ENCODE measurements at places on chromosomes 6 and 20.
A peak's percentile ranks its signal among the peaks of the same experiment; 100 is the strongest.

- DNase-seq = no peak
Measured at GRCh38 chr6:109002051-109002697, 92.5 kb downstream of the SESN1 start.

DNA sequence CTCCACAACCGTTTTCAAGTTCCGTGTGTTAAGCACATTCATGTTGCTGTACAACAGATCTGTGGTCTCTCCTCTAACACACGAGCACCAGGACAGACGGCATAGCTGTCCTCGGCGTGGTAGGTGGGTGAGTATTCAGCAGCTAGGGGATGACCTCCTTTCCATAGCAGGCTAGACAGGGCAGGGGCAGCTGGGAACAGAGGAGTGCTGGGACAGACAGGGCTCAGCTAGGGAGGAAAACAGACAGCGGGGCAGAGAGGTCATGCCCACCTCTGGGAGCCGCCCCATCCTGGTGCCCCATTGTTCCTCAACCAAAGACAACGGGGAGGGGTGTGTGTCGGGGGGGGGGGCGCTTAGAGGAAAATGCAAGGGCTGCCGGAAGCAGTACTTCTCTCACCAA, 271.5 kb upstream of the FOXQ1 start:
- DNase-seq = no peak

GRCh38 chr20:46349035-46349741, 40.9 kb upstream of the CDH22 start:
- DNase-seq = peak; percentile 73

- DNase-seq = peak; percentile 80
Measured at GRCh38 chr6:40845553-40845952, 193.5 kb downstream of the UNC5CL start.

DNA sequence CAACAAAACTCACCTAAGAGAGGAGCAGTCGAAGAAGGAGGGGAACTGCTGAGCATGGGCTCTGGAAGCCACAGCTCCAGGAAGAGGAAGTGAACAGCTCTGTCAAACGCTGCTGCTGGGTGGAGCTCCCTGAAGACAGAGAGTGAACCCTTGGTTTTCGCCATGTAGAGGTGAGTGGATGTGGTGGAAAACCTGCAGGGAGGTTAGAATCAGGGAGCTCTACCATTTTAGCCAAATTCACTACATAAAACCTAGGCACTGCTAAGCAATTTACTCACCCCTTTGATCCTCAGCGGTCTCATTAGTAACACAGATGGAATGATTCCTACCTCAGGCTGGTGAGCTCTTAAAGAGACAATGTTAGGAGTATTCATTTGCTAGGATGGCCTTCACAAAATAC, 19.4 kb upstream of the TFAP2A start:
- DNase-seq = peak; percentile 54

GRCh38 chr20:17633850-17634500, 48.1 kb downstream of the RRBP1 start:
- no peak for DNase-seq

GRCh38 chr20:48740292-48740649, 87.5 kb downstream of the PREX1 start:
- no peak for DNase-seq

DNA sequence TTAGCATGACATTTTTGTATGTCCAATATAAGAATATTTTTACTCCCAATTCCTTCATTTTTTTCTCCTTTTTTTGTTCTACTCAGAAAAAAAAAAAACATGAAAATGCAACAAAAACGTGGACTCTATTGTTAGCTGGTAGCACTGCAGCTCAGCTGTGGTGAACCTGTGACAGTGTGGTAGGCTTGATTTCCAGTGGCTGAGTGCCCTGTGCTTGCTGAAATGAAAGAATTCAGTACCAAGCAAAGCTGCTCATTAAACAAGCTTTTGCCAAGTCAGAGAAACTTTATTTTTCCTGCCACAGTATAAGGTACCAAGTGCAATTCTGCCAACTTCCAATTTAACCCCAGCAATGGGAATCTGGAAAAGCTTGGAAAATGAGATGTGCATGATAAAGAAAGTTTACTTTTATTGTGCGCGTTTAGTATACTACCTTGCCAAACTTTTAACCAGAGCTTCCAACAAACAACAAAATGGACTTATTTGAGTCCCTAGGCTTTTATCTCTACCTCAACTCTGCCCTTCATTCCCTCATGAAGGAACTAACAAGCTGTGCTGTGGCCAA, 215.2 kb downstream of the SLC35F1 start:
- no peak for DNase-seq

GRCh38 chr6:6317825-6318733, 2.4 kb downstream of the F13A1 start:
- DNase-seq = no peak

DNA sequence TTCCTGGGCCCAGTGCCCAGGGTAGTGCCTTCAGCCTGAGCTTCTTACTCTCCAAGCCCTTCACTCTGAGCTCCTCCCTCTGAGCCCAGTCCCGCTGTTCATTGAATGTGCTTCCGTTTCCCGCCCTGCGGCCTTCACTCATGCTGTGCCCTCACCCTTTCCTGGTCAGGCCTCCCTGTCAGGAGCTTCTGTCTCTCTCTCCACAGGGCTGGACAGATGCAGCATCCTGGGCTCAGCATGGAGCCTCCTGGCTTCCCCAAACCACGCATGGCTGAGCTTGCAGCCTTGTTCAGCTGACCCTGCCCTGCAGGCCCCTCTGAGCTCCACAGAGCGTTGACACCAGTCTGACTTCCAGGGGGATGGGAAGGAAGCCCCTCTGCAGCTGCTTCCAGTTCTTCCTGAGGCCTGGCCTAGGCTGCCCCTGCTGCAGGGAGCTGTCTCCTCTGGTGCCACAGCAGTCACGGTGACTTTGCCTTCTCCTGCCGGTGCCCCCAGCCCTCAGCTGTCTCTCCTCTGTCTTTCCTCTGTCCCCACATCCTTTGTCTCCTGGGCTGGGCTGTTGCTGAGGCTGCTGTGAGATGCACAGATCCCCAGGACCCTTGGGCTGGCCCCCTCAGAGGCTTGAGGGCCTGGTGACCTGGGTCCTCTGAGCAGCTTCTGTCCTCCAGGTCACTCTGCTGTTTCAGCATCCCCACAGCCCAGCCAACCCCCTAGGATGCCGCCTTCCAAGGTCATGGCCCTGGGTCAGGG, 7.9 kb upstream of the MYT1 start:
- no peak for DNase-seq

GRCh38 chr6:89938014-89938413, 43.7 kb downstream of the GJA10 start:
- no peak for DNase-seq

- no peak for DNase-seq
Measured at GRCh38 chr6:156427345-156427744, 349.8 kb upstream of the ARID1B start.

DNA sequence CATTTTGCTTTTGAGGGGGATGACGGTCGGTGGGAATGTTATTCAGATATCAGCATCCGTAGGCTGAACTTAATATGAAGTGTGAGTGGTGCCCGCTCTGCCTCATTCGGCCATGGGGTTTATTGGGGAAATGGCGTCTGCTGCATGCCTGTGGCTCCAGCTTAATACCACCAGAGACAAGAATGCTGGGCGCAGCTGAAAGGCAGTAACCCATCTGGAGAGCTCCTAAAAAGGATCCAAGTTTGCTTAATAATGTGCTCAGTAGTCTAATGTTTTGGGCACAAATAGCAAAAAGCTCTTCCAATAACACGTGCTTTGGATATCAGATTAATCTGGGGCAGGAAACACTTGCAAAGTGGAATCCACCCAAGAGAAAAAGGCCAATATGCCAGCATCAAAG, 273.0 kb upstream of the TAB2 start:
- no peak for DNase-seq

DNA sequence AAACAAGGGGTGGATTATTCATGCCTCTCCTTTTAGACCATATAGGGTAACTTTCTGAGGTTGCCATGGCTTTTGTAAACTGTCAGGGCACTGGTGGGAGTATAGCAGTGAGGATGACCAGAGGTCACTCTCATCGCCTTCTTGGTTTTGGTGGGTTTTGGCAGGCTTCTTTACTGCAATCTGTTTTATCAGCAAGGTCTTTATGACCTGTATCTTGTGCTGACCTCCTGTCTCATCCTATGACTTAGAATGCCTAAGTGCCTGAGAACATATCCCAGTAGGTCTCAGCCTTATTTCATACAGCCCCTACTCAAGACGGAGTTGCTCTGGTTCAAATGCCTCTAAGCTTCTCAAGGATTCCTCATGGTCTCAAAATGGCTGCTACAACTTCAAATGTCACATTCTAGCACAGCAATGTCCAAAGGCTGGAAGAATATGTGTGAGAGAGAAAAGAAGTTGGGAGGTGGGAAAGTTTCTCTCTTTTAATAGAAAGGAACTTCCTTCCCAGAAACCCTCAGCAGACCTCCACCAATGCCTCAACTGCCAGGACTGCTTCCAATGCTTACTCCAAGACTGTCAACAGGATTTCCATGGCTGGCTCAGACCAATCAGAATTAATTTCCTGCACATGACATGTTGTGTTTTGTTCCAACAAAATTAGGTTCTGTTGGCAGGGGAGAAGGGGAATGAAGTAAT, 46.6 kb upstream of the SLC9A8 start:
- no peak for DNase-seq

GRCh38 chr6:16739329-16739801, 21.9 kb downstream of the ATXN1 start:
- DNase-seq = peak; percentile 45

- peak; percentile 15 for DNase-seq
Measured at GRCh38 chr6:166988674-166989201, 10.5 kb upstream of the CEP43 start.

- DNase-seq = no peak
Measured at GRCh38 chr20:13868331-13868730, 83.5 kb downstream of the NDUFAF5 start.

GRCh38 chr6:117371492-117371891, 54.2 kb downstream of the ROS1 start:
- no peak for DNase-seq

DNA sequence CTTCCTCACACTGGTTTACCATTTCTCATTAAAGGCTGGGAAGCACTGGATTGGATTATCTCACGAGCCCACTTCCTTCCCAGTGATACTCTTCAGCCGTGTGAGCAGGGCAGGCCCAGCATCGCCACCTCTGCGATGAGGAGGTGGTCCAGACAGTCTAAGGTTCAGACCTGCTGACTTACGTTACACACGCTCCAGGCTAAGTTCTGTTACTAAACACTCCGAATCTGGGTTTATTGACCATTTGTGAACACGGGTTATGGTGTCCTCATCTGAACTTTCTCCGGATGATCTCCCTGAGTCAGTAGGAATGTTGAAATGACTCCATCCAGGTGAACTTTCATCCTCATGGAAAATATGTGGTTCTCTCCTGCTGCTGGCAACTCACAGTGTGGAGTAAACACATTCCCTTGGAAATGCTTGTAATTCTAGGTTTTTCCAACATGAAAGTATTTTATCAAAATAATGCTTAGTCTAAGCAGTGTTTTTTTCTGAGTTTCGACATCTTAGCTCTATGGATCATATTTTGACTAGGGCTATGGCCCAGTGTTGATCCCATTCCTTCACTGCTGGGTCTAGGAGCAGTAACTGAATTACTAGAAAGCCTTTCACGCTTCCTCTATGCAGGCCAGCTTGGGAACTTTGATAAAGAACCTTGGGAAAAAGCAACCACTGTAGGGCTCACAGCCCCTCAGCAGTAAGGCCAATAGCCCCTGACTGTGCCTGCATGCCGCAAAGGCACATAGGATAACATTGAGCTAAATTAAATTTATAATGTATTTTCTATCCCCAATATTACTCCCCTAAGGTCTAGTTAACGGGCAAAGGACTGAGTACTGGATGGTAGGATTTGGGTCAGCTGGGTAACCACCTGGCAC, 37.7 kb upstream of the PXDC1 start:
- DNase-seq = no peak

DNA sequence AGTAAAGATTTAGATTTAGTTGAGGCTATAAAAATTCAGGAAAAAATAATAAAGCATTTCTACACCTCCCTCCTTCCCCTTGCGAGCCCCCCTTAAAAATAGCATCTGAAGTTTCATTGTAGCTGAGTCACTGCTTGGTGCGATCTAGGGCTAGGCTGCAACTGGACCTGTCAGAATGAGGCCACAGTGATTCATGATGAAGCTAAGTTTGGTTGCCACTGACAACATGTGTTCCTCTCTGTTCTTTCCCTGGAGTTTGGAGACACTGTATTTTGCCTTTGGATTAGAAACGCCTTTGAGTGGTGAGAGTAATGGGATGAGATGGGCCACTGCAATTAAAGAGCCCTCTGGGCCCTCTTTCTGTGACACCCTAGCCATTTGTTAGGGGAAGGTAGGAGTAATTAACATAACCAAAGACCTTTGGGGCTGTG, 334.1 kb downstream of the NRN1 start:
- peak; percentile 41 for DNase-seq

DNA sequence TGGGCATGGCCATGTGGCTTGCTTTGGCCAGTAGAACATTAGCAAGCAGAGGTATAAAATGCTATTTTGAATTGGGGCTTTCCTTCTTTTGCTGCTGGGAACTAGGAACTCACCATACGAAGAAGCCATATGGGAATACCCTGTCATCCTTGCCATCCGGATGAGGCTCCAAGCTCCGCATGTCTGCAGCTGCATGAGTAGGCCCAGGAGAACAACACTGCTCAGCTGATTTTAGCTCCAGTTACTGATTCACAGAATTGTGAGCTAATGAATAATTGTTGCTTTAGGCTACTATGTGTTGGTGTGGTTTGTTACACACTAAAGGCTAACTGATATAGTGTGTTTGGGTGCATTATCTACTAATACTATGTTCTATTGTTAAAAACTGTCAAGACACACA, 2.7 kb upstream of the PLCB4 start:
- no peak for DNase-seq

- peak; percentile 86 for DNase-seq
Measured at GRCh38 chr6:100420711-100421110, 44.0 kb downstream of the SIM1 start.

DNA sequence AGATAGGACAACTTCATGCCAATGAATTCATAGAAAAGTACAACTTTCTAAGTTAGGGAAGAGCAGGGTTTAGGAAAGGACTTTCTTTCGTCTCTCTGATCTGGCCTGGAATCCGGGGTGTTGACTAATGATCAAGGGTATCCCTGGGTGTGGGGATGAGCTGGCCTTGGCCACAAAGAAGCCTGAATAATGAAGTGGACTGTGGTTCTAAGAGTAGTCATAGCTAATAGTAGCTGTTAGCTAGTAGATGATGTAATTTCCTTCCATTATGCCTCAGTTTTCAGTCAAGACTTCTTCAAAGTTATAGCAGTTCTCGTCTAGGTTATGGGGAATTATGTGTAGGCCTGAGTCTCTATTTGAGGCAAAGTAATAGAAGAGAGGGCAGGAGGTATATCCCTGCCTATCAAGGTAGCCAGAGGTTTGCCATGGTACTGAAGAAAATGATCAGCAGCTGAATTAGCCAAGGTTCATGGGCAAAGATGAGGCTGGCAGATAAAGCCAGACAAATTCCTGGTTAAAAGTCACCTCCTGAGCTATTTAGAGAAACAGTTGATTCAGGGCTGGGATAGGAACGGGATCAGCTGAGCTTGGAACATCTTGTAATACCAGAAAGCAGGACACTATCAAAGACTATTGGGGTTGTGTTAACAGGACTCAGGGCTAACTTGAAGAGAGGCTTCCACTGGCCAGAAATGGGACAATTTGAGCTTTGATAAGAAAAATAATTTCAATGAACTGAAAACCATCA, 18.7 kb upstream of the TRPC4AP start:
- no peak for DNase-seq

Measured in mesendoderm (in vitro differentiated cells).